ENCODE measurements at places on chromosomes 5 and 9. TPM values are rescaled to one million over a fixed set of nuclear protein-coding genes. Genes with fewer than 3 reads are reported as not detected.

Gene ANKS6
- total RNA-seq, result 13.2 TPM

Gene FLT4
- total RNA-seq, result not detected

Gene CACFD1
- total RNA-seq, result 7.5 TPM

Gene PCDHA13
- not detected for total RNA-seq

Gene UGT3A2
- total RNA-seq, result not detected

Gene KCNN2
- total RNA-seq, result 43.9 TPM

Gene ADAMTS13
- total RNA-seq, result 0.94 TPM

Gene C9orf50
- not detected for total RNA-seq

Gene WDR38
- not detected for total RNA-seq

Gene SLC6A19
- not detected for total RNA-seq

Gene DPH7
- total RNA-seq, result 18.5 TPM

Gene DAPK1
- 0.48 TPM for total RNA-seq
